ENCODE measurements at places on chromosomes 11 and 22.

DNA sequence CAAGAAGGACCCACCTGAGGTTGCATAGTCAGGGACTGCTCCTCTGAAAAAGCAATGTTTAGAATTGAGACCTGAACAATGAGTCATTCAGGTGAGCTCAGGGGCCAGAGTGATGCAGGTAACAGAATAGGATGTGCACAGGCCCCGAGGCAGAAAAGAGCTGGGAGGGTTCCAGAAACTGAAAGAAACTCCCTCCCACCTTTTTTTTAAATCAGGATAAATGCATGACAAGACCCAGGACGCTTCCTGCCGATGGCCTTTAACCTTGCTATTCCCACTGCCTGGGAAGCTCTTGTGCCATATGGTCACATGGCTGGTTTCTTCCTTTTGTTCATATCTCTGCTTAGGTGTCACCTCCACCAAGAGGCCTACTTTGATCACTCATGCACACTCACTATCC is 214.2 kb upstream of the ZBED5 start:
- DNase-seq: no peak

DNA sequence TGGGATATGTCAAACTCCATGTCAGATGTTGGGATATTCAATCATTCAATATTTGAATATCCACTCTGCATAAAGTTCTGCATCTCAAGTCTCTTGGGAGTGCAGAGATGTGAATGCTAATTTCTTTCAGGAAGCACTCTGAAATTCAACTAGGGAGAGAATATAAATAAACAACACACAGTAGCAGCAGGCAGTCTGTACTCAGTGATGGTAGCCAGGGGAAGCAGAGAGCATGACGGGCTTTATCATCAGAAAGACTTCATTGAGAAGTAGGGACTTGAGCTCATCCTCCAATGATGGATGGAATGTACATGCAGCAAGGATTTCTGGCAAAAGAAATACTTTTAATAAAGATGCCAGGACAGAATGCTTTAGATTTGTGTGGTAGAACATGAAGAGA is 9.8 kb upstream of the TEAD1 start:
- DNase-seq: no peak

GRCh38 chr22:26323013-26323412 is 106.0 kb upstream of the ASPHD2 start:
- no peak for DNase-seq

DNA sequence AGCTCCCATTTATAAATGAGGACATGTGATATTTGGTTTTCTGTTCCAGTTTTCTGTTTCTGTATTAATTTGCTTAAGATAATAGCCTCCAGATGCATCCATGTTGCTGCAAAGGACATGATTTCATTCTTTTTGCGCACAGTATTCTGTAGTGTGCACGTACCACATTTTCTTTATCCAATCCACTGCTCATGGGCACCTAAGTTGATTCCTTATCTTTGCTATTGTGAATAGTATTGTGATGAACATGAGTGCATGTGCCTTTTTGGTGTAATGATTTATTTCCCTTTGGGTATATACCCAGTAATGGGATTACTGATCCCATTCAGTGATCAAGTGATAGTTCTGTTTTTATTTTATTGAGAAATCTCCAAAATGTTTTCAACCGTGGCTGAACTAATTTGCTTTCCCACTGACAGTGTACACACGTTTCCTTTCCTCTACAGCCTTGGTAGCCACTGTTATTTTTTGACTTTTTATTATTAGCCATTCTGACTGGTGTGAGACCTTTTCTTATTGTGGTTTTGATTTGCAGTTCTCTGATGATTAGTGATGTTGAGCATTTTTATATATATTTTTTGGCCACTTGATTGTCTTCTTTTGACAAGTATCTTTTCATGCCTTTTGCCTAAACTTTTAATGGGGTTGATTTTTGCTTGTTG is 226.0 kb upstream of the ANO3 start:
- DNase-seq: no peak

- peak; percentile 51 for DNase-seq
Measured at GRCh38 chr11:126115127-126115495, 52.4 kb upstream of the CDON start.

GRCh38 chr11:80727315-80727714 is 1286.5 kb upstream of the TENM4 start:
- peak; percentile 1 for DNase-seq

GRCh38 chr22:25923914-25924313 is 181.9 kb downstream of the MYO18B start:
- DNase-seq: no peak

DNA sequence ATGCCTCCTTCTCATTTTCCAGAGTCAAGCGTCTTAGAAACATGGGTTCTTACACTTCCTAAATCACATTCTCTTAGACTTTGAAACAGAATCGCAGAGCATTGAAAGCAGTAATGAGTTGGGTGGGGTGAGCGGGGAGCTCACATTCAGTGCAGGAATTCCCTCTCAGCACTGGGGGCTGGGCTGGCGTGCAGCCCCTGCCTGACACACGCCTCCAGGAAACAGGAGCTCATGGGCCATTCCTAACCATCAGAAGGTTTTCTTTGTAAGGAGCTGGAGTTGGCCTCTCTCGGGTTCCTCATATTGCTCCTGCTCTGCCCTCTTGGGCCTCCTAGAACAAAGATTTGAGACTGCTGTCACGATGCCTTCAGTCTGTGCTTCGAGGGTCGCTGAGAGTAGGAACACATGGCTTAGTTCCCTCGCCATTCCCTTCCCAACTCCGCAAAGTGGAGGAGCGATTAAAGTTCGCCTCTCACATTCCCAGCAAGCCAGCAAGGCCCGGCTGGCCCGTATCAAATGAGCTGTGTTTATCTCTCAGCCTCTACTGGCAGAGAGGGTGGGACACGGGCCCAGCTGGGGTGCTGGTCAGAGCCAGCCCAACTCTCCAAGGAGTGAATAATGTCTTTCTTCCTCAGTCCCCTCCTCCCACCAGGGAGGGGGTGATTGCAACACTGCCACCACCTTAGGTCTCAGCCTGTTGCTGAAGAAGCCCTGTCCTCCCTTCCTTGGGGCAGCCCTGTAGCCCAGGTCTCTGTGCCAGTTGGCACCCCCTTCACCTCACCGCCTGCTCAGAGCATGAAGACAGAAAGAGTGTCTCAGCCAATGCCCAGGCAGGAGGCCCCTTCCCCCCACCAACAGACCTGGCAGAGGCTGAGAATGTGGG is 10.4 kb downstream of the CHRDL2 start:
- peak; percentile 52 for DNase-seq

GRCh38 chr11:105189581-105189980 is 50.0 kb upstream of the CARD18 start:
- DNase-seq: peak; percentile 18

GRCh38 chr11:85886089-85887056 is 31.2 kb downstream of the CCDC83 start:
- DNase-seq: peak; percentile 82

DNA sequence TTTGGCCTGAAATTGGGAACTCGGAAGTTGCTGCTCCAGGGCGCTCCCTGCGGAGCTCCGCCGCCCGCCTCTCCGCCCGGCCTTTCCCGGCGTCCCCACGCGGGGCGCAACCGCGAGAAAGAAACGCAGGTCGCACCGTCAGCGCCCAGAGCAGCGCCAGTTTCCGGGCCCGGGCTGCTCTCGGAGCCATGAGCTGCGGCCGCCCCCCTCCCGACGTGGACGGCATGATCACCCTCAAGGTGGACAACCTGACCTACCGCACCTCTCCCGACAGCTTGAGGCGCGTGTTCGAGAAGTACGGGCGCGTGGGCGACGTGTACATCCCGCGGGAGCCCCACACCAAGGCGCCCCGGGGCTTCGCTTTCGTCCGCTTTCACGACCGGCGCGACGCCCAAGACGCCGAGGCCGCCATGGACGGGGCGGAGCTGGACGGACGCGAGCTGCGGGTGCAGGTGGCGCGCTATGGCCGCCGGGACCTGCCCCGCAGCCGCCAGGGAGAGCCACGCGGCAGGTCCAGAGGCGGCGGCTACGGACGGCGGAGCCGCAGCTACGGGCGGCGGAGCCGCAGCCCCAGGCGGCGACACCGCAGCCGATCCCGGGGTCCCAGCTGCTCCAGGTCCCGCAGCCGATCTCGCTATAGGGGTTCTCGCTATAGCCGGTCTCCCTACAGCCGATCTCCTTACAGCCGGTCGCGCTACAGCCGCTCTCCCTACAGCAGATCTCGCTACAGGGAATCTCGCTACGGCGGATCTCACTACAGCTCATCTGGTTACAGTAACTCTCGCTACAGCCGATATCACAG is 521 bp downstream of the SRSF8 start:
- peak; percentile 87 for DNase-seq

- peak; percentile 50 for DNase-seq
Measured at GRCh38 chr11:47766509-47767227, 473 bp downstream of the FNBP4 start.

DNA sequence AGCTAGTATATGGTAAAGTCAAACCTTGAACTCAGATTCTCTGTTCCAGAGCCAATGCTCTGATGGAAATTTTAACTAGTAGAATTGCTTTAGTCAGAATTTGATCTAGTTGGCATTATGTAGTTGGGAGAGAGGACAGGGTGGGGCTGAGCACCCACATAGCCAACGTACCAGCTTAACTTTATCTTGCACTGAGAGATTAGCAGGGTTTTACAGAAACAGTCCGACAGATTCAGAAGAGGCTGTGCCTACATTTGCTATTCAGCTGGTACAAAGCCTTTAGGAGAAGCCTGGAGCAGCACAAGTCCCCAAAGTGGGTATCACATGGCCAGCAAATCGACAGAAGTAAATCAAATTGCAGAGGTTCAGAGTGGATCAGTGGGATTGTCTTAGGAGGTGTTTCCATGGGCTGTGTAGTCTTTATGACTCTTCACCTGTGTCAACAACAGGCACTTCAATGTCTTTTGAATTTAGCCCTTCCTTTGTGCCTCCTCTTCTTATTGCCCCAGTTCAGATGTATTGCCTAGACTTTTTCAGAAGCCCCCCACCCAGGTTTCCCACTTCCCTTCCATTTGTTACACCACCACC is 7.3 kb upstream of the CSRP3 start:
- DNase-seq: no peak

DNA sequence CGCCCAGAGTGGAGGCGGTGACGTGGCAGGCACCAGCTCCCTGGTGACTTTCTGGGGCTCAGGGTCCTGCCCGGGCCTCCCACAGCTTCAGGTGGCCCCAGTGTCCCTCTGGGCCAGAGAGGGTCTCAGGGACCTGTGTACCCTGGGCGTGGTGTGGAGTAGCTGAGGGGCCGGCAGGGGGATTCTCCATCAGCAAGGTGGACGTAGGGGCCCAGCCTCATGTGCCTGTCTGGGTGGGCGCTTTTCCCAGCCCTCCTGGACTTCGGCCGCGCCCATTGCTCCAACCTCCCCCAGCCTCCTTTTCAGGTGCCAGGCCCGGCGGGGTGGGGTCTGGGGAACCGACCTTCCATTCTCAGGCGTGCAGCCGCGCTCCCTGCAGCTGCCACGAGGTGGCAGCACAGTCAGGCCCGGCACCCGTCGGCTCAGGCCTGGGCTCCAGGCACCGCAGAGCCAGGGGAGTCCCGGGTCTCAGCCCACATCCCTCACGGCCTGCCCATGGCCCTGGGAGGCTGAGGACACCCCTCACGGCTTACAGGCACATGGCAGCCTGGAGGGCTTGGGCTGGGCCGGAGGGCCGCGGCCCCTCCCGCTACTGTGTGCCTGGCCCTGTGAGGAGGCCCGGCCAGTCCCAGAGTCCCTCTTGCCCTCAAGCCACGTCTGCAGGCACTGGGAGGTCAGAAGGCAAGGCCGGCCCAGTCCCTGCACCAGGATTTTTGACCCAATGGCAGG is 19.9 kb upstream of the MUC5B start:
- peak; percentile 95 for DNase-seq

DNA sequence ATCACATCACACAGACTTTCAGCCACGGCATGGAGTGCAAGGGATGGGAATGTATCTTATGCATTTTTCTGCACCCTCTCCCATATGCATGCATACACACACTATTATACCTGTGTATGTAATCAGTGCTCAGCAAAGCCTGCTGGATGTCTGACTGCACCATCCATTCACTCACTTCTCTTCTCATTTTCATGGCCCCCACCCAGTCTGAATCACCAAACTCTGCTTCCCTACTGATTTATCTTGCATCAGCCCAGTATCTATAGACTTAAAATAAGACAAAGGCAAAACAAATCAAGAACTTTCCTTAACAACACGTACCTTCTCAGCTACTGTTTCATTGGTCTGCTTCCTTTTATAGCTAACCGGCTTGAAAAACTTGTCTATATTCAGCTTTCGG is 21.6 kb downstream of the DBX1 start:
- DNase-seq: no peak

- DNase-seq: no peak
Measured at GRCh38 chr11:61756147-61756451, 3.7 kb downstream of the MYRF start.

DNA sequence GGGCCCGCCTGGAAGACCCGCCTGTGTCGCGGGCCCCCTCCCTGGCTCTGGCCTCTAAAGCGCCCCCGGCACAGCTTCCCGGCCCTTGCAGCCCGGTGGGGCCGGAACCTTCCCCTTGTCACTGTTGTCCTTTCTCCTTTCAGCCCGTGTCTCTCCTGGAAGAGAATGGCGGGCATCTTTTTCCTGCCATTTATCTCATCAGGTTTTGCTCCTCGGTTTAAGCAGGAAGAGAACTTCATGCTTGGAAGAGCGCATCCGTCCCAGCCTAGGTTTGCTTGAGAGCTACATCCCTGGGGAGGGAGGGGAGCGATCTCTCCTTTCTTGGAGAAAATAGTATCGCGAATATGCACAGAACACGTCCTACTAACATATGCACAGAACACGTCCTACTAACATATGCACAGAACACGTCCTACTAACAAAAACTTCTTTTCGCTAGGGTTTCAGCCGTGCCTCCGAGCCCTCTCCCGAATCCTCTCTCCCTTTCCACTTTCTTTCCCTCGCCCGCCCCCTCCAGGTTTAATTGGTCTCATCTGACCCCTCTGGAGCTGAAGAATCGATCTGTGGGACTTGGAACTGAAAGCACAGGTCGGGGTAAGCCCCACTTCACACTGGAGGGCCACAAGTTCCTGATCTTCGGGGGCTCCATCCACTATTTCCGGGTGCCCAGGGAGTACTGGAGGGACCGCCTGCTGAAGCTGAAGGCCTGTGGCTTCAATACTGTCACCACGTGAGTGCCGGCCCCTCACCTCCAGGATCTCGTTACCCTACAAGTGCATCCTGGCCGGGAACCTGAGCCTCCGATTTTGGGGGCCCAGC is 1.2 kb downstream of the GLB1L3 start:
- DNase-seq: no peak

GRCh38 chr22:22984967-22985366 is 85.4 kb upstream of the GNAZ start:
- DNase-seq: no peak

- no peak for DNase-seq
Measured at GRCh38 chr22:21603973-21604372, 25.8 kb downstream of the YDJC start.

DNA sequence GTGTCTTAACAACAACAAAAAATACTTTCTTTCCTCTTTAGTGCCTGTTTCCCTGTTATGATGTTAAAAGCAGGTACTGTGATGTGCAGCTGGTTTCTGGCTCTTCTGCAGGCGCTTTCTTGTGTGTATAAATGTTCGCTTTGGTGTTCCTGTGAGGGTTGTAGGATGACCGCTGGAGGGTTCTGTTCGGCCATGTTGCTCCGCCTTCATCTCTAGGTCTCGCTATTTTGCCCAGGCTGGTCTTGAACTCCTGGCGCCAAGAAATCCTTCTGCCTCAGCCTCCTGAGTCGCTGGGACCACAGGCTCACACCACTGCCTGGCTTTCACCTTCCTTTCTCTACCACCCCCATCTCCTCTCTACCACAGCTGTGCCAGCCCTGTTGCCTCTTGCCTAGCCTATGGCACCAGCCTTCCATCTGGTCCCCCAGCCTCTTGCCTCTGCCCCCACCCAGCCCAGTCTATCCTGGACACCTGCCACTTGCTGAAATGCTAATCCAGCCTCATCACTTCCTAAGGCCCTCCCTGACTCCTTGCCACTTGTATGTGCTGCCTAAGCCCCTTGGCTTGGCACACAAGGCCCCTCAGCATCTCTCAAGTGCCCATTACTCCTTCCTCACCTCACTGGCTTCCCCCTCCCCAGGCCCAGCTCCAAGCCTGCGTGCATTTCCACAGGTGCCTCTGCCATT is 5.5 kb downstream of the LRRC74B start:
- no peak for DNase-seq

All from GM03348 (cell line).